ENCODE measurements at places on chromosomes 6 and 20.

DNA sequence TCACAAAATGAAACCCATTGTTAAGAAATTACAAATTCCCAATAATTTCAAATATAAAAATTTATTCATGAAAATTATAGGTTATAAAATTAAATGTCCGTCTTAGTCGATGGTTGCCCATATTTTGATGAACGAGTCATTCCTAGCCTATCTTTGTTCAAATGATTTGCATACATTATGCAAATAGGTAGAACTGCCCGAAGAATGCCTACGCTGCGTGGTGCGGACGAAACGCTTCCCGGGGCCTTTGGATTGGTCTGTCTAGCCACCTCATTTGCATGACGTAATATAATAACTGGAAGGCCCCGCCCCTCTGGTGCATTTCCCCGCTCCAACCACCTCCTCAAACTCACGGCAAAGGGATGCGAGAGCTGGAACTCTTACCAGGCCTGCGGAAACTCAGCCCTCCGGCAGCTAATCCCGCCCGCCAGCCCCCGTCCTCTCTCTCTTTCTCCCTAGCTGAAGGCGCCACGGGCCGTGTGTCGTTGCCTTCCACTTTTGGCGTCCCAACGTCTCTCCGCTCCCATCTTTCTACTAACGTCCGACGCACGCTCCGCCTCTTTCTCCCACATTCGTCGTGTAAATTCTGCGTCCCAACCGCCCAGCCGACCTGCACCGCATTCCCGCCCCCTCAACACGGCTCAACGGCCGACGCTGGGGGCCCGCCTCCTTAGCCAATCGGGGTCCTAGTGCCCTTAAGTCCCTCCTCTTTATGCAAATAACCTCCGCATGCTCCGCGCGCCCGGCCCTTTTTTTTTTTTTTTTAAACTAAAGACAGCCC lies 520 bp upstream of the PRRC2A start:
- peak; percentile 98 for DNase-seq

- no peak for DNase-seq
Observed at GRCh38 chr20:15144916-15145315, 807.5 kb upstream of the FLRT3 start.

DNA sequence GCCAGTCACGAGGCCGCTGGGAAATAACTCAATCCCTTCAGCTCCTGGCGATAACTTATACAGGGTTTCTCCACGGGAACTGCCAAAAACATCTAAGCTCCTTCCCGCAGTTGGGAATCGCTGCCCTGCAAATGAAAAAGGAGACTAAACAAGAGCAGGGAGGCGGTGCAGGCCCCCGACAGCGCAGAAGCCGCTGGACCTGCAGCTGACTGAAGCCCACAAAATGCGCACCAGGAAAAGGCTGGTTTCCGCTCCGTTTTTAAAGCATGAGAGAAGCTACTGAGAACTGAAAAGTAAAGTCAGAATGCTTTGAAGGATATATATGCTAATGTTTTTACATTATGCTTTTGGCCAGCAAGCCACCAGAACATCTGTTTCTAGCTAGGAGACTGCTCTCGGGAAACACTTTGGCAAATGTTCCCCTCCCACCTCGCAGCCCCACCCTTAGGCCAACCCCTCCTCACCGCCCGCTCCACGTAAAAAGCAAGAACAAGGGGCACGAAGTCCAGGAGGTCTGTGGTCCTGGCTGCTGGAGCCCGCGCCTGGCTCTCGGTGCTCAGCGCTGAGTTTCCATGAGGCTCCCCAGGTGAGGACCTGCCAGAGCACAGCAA lies 90.5 kb downstream of the SOD2 start:
- DNase-seq = no peak

DNA sequence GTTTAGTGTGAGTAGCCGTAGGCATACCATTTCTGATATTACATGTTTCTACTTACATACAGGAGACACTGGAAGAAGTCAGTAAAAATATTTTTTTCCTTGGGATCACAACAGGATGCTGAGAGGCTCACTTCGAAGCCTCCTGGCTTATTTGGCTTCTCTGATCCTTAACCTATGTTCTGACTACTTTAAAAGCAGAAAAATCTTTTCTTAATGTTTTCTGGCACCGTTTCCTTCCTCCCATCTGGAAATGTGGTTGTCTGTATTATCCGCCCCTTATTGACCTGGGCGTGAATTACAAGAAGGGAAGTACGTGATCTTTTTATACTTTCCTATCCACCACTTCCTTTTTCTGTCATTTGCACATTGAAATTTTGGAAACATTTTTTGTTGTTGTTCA lies 379.6 kb downstream of the COL12A1 start:
- no peak for DNase-seq

GRCh38 chr20:15380770-15381169 lies 1043.4 kb upstream of the FLRT3 start:
- no peak for DNase-seq

GRCh38 chr6:25942561-25943147 lies 12.2 kb upstream of the SLC17A2 start:
- DNase-seq = no peak

- no peak for DNase-seq
Observed at GRCh38 chr20:57094991-57095390, 171.4 kb downstream of the BMP7 start.

DNA sequence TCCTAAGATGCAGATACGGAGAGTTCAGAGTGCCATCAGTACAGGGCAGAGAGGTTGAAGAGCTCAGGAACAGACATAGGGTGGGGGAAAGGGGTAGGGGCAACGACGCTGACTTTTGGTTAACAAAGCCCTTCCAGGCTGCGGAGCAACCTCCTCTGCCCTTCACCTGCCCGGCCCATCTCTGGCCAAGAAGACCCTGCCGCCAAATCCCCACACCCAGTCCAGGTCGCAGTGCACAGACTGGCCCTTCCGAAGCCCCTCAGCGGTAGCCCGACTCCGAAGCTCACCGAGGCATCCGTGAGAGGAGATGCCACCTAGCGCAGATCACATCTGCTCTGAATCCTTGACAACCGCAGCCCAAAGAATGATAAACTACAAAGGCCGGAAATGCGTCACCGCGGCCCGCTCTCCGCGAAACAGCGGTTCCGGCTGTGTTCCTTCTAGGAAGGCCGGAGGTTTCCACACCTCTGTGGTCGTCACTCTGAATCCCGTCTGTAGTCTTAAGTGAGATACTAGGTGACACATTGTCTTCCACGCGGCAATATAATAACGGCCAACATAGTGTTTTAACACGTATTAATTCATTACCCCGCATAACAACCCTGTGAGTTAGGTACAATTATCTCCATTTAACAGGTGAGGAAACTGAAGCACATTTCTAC lies at the start of gene ZSCAN23:
Gene ZSCAN23, minus strand, starts transcription at position 380 of the 662 bp plus-strand sequence. CDS start 7,225 bp downstream, outside the sequence.
- DNase-seq = peak; percentile 46

DNA sequence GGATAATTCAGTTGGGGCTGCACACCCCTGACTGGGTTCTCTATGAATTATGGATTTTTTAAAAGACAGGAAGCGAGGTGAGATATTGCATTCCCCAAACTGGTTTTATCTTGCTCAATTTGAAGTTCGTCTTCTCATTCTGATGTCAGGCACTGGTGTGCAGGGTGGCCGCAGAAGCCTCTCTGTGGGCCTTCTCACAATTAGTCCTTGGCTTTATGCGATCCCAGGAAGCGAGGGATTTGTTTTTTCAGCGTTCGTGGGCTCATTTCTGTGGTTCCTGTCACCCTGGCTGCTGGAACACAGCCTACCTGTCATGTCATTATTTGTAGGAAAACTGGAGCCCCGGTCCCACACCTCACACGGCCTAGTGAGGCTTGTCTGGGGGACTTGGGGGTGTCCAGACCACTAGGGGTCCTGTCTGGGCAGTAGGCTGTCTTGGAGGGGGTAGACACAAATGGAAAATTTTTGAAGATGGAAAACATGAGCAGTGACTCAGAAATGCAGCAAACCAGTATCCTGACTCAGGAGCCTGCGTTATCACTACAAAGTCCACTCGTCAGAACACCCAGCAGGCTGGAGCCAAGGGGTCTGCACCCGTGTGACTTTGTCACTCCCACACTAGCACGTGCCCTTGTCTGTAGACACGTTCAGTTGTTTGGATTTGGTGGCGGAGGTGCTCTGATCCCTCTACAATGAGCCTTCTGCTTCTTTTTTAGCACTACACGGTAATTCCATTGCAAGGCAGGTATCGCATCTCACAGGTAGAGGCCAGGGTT lies 42.2 kb downstream of the GNAS-AS1 start:
- DNase-seq = no peak

DNA sequence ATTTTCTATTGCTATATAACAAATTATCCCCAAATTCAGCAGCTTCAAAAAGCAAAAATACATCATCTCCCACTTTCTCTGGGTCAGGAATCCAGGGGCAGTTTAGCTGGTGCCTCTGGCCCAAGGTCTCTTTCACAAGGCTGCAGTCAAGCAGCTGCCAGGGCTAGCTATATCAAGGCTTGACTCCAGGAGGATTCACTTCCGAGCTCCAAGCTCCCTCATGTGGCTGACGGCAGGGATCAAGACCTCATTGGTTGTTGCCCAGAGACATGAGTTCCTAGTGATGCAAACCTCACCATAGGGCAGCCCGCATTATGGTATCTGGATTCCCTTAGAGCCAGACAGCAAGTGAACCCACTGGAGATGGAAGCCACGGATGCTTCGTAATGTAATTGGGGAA lies 1.3 kb upstream of the VNN1 start:
- no peak for DNase-seq

DNA sequence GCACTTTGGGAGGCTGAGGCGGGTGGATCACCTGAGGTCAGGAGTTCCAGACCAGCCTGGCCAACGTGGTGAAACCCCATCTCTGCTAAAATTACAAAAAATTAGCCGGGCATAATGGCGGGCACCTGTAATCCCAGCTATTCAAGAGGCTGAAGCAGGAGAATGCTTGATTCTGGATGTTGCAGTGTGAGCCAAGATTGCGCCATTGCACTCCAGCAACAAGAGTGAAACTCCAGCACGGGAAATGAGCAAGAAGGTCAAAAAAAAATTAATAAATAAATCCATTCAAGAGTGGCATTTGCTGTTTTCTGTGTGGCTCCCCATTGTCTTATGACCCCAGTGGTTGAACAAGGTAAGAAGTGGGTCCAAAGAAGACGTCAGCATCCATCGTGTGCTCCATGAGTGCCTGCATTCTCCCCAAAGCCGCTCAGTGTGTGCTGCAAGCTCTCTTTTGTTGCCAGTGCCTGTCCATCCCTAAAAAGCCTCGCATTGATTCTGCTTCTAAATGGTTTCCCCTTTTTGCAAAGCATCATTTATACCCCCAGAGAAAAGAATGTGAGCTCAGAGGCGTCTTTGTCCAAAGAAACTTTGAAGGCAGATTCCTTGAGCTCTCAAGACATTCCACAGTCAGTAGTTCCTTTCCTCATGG lies 38.8 kb upstream of the MAP3K4 start:
- DNase-seq = no peak

- DNase-seq = no peak
Observed at GRCh38 chr20:44431502-44432234, 44.0 kb upstream of the TTPAL start.

DNA sequence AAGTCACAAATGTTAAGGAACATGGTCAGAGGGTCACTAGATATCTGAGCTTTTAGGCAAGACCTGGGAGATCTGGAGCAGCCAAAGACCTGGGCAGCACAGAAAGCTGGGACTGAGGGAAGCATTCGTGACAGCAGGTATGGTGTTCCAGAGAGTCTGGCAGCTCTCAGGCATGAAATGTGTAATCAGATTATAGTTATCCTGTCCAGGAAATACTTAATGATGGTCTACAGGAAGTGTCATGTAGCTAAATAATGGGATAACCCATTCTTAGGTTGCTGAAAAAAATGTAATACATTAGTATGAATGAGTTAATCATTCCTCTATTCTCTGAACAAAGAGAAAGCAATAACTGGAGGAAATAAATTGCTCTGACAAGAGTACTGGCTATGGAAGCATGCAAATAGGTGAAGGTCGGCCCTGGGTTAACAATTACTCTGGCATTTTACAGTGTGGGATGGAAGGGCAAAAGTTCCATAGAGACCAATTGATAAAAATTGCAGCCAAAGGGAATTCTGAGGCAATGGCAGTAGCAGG lies 740.5 kb downstream of the CBLN4 start:
- no peak for DNase-seq

GRCh38 chr20:17895641-17896171 lies 72.9 kb downstream of the SNX5 start:
- DNase-seq = no peak

GRCh38 chr20:35854713-35855348 lies 83.0 kb downstream of the PHF20 start:
- no peak for DNase-seq

DNA sequence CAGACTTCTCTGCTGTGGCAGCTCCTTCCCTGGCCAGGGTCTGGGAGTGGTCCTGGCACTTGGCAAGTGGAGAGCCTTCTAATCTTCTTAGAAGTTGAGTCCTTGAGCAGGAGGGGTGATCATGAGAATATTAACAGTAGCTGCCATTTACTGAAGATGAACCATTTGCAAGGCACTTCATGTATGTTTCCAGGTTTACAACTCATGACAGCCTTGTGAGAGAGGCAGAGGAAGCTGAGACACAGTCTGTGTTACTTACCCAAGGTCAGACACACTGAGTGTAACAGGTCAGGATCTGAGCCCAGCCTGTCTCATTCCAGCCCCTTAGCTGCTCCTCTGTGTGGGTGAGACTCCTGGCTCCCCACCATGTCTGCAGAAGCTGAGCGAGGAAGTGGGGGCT lies 45.5 kb upstream of the SRF start:
- DNase-seq = no peak

- DNase-seq = no peak
Observed at GRCh38 chr6:158290659-158291058, 21.6 kb upstream of the TULP4 start.

DNA sequence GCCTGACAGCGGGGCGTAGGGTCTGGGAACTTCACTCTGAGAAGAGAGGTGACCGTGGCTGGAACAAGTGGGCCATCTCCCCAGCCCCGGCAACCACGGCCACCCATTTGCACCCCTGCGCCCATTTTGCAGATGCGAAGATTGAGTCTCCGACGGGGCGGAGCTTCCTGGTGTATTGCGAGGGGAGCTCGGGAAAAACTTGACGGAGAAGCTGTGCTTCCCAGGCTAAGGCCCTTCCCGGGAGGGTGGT lies 653 bp downstream of the ZNF335 start:
- no peak for DNase-seq

DNA sequence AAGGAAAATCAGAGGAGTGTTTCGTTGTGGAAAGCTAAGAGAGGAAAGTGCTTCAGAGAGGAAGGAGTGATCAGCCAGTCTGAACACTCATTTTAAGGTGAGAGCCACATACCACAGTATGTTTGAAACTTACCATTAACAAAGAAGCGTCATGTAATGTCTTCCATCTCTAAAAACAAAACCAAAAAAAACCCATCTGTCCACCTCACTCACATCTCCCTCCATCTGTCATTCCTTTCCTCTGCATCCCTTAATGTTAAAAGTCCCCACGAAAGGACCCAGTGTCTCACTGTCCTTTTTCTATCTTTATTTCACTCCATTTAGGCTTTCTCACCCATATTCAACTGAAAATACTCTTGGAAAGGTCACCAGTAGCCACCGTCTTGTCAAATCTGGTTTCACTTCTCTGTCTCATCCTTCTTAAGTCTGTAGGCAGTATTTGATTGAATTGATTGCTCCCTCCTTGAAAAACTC lies 59.4 kb upstream of the GNRH2 start:
- no peak for DNase-seq

GRCh38 chr20:33833333-33833732 lies 22.2 kb downstream of the CHMP4B start:
- DNase-seq = no peak

- no peak for DNase-seq
Observed at GRCh38 chr20:17343091-17343490, 116.3 kb downstream of the PCSK2 start.

GRCh38 chr6:130518588-130518987 lies 152.8 kb downstream of the TMEM200A start:
- DNase-seq = no peak

GRCh38 chr6:144476286-144476685 lies 191.2 kb downstream of the UTRN start:
- no peak for DNase-seq

Measured in activated naive CD4-positive, alpha-beta T cell (primary cell).